Stimulated activated CD4-positive, alpha-beta T cell treated with anti-CD3 and anti-CD28 coated beads, TNF-alpha, amount 100 ng/mL, for 4 hours (primary cell): ENCODE measurements at places on chromosomes 16 and 17.

GRCh38 chr16:86834451-86835035 lies 256.2 kb downstream of the FOXL1 start:
- no peak for DNase-seq

DNA sequence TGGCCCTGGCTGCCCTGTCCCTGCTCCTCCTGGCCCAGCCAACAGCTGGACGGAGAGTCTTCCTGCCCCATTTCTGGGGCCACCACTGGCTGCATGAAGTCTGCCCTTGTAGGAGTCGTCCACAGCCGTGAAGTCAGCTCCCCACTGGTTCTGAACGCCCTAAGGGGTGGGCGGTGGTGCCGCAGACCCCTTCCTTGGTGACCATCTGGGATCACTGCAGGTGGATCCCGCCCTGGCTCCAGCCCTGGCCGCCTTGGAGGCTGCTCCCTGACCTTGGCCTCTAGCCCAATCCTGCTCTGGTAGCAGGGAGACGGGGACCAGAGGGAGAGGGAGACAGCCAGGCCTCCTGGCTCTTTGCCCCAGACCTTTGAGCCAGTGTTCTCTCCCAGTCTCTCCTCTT lies 35.4 kb downstream of the MGAT5B start:
- DNase-seq, result no peak

GRCh38 chr16:64711596-64711995 lies 410.3 kb downstream of the CDH11 start:
- DNase-seq, result no peak

GRCh38 chr16:68626557-68626956 lies 18.6 kb upstream of the CDH3 start:
- DNase-seq, result no peak

GRCh38 chr16:55471448-55472097 lies 7.4 kb upstream of the MMP2 start:
- DNase-seq, result no peak
